Activated CD4-positive, alpha-beta T cell treated with anti-CD3 and anti-CD28 coated beads, Interleukin-2, amount 50 U/mL, for 24 hours (primary cell): ENCODE measurements at places on chromosomes 1 and 21.

DNA sequence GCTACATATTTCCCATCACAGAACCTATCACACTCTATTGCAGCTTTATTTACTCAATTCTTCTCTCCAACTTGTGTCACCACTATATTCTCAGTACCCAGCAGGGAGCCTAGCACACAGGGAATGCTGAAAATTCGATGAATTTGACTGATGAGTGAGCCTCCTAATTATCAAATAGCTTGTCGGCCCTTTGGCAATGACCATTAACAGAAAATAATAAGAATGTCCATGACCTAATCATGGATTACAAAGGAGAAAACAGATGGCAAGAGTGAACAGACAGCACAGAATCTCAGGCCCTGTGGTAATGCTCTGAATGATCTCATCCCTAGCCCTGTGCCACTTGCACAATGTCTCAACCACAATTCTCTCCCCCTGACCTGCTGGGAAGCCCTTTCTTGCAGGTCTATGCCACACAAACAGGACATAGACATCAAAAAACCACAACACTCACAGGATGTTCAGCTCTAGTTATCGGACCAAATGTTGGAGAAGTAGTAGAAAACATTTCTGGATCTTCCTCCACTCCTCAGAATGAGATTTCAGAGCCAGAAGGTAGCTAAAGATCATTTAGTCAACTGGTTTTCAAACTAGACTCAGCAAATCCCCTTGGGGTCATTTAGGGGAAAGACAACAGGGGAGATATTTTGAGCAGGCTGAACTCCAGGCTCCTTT, 68.4 kb downstream of the LUZP1 start:
- DNase-seq, result no peak

- no peak for DNase-seq
Measured at GRCh38 chr1:17907999-17908398, 152.9 kb downstream of the ACTL8 start.

DNA sequence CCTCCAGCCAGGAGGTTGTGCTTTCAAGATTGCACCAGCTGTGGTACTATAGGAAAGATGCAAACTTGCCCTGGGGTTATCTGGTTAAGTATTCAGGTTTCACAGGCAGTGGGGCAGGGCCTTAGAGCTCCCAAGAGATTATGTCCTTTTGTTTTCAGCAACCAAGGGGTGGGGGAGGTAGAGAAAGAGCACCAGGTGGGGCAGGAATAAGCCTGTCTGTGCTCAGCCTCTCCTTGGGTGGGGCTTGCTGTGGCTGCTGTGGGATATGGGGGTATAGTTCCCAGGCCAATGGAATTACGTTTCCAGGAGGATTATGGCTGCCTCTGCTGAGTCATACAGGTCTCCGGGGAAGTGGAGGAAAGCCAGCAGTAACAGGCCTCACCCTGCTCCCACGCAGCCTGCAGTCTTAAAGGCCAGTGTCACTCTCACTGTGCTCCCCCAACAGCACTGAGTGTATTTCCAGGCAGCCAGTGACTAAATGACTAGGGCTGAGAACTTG, 508.6 kb downstream of the RWDD3 start:
- DNase-seq, result no peak

GRCh38 chr1:94863919-94864318, 43.8 kb downstream of the SLC44A3 start:
- DNase-seq, result no peak

DNA sequence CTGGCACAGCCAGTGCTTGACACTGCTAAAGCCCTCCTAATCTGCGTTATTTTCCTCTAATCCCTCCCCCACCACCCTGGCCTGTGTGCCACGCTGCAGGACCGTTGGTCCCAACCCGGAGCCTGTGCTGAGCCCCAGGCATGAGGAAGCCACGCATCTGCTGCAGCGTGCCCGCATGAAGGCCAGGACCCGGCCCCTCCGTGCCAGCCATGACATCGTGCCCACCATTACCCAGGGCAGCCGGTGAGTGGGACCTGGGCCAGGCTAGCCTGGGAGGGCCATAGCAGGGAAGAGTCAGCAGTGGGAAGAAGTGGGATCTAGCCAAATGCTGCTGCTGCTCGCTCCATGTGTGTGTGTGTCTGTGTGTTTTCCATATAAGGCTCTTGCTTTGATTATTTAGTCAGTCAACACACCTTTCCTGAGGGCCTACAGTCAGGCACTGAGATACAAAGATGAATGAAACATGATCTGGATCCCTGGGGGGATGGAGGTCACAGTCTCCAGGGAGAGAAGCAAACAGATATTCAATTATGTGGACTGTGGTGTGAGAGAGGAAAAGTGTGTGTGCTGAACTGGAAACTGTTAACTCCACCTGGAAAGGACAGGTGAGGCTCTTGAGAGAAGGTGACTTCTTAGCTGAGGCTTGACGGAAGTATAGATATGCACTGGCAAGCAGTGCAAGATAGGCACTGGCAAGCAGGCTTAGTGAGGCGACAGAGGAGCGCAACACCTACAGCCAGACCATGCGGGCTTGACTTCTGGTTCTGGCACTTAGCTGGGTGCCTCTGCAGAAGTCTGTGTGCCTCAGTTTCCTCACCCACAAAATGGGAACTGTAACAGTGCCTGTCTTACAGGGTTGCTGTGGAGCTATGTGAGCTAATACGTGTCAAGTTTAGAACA, 15.9 kb downstream of the KIAA1614 start:
- DNase-seq, result no peak
